NCI-H526 treated with DMSO at 0.1 percent for 48 hours (cell line): ENCODE measurements at places on chromosomes 1 and 21.
A peak's percentile ranks its signal among the peaks of the same experiment; 100 is the strongest.

- DNase-seq, result peak; percentile 17
These were observed 814 bp upstream of the DYRK3 start for GRCh38 chr1:206634365-206635079.

DNA sequence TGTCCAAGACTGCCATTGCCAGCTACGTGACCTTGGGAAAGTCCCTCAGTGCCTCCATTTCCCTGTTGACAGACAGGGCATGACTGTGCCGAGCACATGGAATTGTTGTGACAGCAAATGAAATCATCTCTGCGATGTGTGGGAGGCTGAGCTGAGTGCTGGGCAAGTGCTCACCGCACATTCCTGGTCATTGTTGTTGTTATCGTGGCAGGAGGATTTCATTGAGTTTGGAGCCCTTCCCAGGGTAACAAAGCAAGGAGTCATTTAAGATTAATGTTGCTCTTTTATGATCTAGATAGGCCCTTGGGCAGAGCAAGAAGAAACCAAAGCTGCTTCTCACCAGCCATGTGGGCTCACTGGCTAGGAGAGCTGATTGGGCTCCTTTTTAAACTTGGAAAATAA lies 39.6 kb upstream of the ITPKB start:
- DNase-seq, result no peak

DNA sequence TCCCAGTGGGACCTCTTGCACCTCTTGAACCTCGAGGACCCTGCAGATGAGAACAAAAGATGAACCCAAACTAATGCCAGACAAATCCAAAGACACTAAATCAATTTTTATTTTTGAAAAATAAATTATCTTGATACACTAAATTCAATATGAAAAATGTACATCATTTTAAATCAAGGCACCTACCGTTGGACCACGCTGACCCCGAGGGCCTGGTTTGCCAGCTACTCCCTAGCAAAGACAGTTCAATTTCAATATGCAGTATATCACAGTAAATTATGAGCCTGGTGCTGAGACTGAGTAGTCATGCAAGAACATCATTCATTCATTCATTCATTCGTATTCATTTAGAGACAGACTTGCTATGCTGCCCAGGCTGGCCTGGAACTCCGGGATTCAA lies 129.4 kb downstream of the COL11A1 start:
- DNase-seq, result no peak

DNA sequence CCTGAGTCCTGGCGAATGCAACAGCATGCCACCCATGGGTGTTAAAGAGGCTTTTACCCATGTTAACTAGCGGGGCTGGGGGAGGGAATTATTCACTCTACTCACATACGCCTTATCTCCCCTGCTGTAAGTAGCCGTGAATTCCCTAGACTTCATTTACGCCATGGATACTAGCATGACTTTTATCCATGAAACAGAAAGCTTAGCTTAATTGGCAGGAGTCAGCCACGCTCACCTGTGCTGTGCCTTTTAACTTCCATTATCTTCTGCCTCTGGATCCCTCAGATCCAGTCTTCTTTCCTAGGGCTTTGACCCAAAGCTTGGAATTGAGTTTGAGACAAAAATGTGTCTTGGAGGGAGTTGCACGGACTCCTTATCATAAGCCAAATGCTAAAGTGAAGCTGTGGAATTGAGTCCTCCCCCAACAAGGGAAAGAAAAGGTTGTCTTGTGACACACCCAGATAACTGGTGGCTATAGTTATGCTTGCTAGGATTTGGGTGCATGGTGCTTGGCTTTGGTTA lies 9.7 kb upstream of the NASP start:
- DNase-seq, result no peak

- no peak for DNase-seq
These were observed 33.1 kb downstream of the PGBD5 start for GRCh38 chr1:230392920-230393521.

GRCh38 chr1:73770109-73770905 lies 427.7 kb downstream of the LRRIQ3 start:
- no peak for DNase-seq

- no peak for DNase-seq
These were observed 142.0 kb upstream of the C1orf105 start for GRCh38 chr1:172278478-172278877.

GRCh38 chr1:74811436-74812179 lies 78.7 kb downstream of the TYW3 start:
- peak; percentile 94 for DNase-seq

DNA sequence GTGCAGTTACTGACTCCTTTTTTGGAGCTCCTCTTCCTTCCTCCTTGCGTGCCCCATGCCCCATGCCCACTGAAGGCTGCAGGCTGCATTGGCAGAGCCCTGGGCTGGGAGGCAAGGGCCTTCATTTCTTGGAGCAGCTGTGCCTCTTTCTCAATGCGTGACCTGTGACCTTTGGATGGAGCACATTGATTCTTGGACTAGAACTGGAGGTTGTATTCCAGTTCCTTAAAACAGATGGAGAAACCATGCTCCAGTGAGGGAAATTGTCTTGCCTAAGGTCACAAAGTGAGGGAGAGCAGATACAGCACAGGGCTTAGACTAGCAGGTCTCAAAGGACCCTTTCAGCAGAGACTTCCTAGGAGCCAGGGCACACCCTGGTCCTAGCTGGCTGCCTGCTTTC lies 9.0 kb downstream of the TMEM269 start:
- no peak for DNase-seq

DNA sequence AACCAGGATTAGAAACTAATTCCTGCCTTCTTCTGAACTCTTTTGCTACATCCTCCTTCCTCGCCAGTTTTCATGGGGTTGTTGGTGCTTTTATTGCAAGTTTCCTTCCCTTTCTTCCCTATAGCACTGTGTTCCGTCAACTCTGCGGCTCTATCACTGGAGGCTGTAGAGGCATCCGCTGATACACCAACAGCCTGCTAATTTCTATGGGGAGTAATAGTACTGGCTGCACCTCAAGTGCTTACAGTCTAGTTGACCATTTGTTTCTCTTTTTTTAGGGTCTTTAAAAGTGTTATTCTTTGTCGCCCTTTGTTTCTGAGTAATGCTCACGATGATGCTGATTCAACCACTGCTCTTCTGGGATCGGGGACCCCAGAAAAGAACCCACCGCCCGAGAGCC lies 746 bp downstream of the MIS18A start:
- peak; percentile 4 for DNase-seq

DNA sequence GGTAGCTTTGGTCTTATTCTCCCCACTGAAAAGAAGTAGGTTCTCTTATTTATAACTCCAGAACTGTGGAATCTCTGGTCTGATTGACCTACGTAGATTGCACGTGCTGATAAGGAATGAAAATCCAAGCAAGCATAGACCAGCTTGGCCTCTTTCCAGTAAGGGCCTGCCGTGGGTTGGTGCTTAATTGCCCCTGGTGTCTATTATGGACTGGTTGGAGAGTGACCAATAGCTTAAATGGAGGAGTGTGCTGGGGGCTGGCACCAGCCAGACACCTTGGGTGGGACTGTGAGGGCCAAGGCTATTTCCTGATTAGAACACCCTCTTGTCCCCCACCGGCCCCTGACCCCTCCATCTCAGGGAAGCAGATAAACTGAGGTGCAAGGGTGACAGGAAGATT lies 74.0 kb downstream of the TENT5C start:
- DNase-seq, result no peak

DNA sequence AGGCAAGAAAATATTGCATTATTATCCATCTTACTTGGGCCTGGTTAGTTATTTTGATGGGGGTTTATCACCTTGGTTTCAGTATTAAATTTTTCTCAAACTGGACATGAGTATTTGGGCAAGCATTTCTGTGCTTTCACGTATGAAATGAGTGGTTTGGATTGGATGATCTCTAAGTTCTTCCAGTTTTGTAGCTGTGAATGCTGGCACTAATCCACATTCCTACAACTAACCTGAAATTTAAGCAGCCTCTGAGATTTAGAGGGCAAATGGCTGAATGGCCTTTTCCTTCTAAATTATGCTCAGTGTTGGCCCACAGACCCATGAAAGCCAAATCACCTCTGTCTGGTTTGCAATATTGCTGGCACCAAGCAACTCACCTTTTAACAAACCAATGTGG lies 475.0 kb upstream of the B3GALT2 start:
- DNase-seq, result no peak

- DNase-seq, result peak; percentile 81
These were observed at the start of gene HPCAL4 for GRCh38 chr1:39691383-39692151. TSS of gene HPCAL4 (minus strand) at chr1:39691433. CDS start at chr1:39684603, 6,830 bp downstream.

GRCh38 chr1:55262822-55263221 lies 47.7 kb upstream of the USP24 start:
- no peak for DNase-seq

- no peak for DNase-seq
These were observed 68.5 kb upstream of the GADD45A start for GRCh38 chr1:67616394-67616985.

DNA sequence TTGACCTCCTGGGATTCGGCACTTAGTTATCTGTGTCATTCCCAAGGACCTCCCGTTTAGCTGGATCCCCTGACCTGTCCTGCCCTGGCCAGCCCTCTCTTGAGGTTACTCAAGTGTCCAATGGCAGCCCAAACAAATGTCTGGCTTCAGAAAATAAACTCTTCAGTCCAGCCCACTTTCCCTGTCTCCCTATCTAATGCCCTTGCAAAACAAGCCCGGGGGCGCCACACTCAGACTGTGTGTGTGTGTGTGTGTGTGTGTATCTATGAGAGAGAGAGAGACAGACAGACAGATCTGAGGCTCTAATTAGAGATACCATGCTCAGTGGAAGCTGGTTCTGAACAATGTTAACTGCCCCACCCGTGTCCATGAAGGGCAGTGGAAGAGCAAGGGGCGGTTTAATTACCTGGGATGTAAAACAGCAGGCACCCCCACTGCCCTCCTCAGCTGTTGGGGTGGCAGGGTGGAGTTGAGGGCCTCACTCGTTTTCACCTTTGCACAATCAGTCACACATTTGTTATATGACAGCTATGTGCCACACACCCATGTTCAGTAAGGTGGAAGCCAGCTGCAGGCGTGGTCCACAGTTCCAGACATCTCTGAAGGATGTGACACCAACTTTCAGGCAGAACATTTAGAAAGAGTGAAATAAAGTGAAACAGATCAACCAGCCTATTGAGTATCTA lies 57.4 kb downstream of the B3GALT5 start:
- DNase-seq, result no peak

- DNase-seq, result no peak
These were observed 4.5 kb downstream of the HMGCS2 start for GRCh38 chr1:119764220-119764619.

DNA sequence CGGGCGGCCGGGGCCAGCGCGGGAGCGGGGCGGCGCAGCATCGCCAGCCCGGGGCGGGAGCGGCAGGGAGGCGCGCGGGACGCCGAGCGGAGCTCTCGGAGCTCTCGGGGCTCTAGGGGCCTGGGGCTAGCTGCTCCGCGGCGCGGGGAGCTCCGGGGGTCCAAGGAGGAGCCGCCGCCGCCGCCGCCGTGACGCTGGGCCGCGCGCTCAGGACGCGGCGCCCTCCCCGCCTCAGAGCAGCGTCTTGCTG lies 147 bp downstream of the CLSTN1 start:
- DNase-seq, result no peak

GRCh38 chr1:99218999-99219398 lies 45.3 kb upstream of the PLPPR4 start:
- no peak for DNase-seq
